ENCODE measurements at places on chromosomes 5 and 9. TPM values are rescaled to one million over a fixed set of nuclear protein-coding genes. Genes with fewer than 3 reads are reported as not detected.

DNA sequence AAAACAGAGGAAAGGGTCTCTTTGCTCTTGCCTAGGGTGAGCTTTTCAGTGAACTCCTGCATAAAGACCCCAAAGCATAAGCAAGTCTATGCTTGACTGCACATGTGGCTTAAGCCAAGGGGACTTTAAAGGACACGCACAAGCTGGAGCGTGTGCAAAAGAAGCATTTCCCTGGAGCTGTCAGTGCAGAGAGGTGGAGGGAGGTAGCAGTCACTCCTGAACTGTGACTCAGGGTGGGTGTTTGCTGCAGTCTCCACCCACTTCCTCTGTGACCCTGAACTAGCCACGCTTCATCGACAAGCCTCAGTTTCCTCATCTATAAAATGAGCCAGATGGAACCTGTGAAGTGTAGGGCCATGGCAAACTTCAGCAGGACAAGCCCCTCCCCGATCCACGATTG is 72.4 kb downstream of the PDZD2 start:
- DNase-seq = no peak

DNA sequence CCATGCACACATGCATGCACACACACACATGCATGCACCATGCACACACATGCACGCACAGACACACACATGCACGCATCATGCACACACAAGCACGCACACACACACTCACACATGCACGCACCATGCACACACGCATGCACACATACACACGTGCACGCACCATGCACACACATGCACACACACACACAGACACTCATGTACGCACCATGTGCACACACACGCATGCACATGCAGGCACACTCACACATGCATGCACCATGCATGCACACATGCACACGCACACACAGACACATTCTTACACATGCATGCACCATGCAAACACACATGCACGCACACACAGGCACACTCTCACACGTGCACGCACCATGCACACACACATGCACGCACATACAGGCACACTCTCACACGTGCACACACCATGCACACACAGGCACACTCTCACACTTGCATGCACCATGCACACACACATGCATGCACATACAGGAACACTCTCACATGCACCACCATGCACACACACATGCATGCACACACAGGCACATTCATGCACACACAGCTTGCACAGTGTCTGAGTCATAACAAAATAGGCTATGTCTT is 117.5 kb downstream of the TENT4A start:
- DNase-seq = no peak

DNA sequence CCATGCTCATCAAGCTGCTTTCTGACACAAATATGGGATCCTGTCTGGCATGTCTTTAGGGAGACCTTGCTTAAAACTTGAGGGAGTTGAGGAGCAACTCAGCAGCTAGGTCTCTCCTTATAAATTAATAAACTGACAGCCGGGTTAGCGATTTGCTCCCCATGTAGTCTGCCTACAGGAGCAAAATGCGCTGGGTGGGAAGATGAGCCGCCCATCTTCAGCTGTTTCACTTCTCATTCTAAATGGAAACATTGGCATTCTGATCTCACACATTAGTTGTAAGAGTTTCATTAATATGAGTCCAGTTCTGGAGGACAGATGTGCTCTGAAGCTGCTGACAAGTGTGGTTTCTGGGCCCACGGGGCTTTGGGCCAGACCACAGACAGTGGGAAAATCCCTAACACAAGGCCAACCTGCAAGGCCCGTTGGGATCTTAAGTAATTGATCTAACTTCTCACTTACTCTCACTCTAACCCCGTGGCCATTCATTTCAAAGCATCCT is 197.0 kb downstream of the MCTP1 start:
- DNase-seq = no peak

- no peak for DNase-seq
Observed at GRCh38 chr9:81028504-81028903, 660.8 kb downstream of the TLE1 start.

DNA sequence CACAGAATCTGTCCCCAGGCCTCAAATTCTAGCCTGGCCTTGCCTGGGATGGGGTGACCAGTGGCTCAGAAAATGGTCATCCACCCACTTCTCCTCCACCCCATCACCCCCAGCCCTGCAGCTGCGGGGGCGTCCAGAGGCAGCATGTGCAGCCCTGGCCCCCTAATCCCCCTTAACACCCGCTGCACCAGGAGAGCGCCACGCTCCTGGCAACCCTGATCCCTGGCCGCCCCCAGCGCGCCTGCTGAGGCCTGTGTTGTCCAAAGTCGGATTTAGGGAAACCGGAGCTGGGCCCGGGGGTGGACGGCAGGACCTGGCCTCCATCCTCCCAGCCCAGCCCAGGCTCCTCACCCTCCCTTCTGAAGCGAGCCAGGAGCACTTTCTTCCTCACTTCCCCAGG is 22.0 kb downstream of the NR5A1 start:
- DNase-seq = no peak

- no peak for DNase-seq
Observed at GRCh38 chr9:9819886-9820285, 792.9 kb downstream of the PTPRD start.

- DNase-seq = peak; percentile 71
Observed at GRCh38 chr9:92004045-92004392, 54.0 kb upstream of the ROR2 start.

GRCh38 chr5:72376381-72376780 is 56.2 kb downstream of the PTCD2 start:
- no peak for DNase-seq

BAAT gene
- not detected for total RNA-seq

CDX1 gene
- not detected for total RNA-seq

ATG10 gene
- total RNA-seq = 17.9 TPM

ZNF883 gene
- 14.8 TPM for total RNA-seq

- peak; percentile 10 for DNase-seq
Observed at GRCh38 chr5:133664422-133664821, 52.1 kb upstream of the FSTL4 start.

ARHGEF28 gene
- total RNA-seq = 0.28 TPM

DNA sequence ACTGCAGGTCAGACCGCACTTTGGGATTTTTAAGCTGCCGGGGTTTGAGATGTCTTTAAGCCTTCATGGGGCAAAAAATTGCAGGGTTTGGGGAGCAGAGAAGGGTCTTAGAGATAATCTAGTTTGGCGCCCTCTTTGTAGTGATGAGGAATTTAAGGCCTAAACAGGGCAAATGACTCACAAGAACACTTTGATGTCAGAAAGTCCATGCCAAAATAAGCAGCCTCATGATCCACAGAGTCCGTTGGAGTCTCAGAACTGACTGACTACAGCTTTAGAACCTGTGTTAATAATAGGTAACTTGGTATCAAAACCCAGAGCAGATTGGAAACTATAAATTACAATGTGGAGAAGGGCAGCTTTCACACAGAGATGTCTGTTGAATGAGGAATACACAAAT is 35.9 kb upstream of the PTGS1 start:
- peak; percentile 38 for DNase-seq

DNA sequence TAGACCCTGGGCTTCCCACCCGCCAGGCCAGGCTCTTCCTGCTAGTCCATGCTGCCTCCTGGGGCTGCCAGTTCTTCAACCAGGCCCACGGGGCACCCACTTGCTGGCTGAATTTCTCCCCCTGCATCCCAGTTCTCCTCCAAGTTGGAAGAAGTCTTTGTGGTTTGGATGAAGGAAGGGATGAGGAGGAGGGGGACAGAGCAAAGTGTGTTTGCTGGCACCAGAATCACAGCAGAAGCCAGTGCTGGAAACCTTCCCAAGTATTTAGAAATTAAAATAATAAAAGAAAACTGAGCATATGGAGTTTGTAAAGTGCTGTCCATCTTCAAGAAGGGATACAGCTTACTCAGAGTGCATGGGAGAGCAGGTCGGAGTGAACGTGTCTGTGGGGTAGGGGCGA is 19.4 kb upstream of the UNC5A start:
- no peak for DNase-seq

- DNase-seq = no peak
Observed at GRCh38 chr9:135284386-135285134, 195.0 kb upstream of the PPP1R26 start.

STING1 gene
- total RNA-seq = 0.36 TPM

DNA sequence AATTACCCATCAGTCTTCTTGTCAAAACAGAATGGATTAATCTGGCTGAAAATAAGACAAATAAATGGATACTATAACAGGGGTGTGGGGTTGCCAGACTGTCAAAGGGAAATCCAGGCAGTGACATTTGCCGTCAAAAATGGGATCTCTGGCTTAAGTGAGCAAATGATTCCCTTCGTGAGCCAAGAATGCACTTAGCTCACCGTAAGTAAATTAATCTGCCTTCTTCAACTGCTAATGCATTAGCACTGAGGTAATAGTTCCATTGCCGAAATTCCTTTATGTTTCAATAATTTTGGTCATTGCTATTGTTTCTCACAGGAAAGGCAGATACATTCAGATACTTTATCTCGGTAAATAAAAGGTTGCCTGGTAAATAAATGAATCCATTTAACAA is 377.8 kb downstream of the KIAA0825 start:
- no peak for DNase-seq

C9orf153 gene
- total RNA-seq = 0.37 TPM

ZNF658 gene
- 5.9 TPM for total RNA-seq

- DNase-seq = no peak
Observed at GRCh38 chr9:71620746-71621145, 147.6 kb downstream of the CEMIP2 start.

SLC36A3 gene
- not detected for total RNA-seq

DNA sequence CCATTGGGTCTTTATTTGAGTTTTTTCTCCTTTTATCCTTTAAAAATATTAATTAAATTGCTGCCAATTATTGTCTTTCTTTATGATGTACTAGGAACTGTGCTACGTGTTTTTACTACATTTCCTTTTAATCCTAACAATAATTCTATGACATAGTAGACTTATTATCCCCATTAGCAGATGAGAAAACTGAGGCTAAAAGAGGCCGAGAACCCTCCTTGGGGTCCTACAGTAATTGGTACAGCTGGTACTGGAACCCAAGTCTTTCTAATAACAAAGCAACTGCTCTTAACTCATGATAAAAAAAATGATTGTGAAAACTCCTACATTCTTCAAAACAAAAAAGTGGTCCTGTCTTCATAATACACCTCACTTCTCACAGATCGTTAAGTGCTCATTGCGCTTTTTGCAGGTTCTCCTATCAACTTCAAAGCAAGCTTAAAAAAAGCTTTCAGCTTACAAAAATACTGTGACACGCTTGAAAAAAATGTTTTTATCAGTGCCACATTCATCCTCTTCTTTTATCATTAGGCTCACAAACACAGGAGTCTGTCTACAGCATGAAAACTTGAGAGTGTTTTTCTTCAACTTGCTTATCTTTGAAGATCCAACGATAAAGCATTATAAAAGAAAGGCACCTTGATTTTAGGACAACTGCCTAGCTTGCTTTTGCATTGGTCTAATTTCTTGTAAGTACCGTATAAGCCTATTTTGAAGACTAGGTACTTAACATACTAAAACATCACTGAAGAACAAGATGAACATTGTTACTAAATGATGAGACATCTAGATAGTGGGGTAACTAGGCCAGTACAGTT is 32.4 kb downstream of the FYB1 start:
- no peak for DNase-seq

CWC27 gene
- 71.1 TPM for total RNA-seq

CBY3 gene
- total RNA-seq = not detected

C9orf50 gene
- not detected for total RNA-seq

CHSY3 gene
- 1.2 TPM for total RNA-seq
